ENCODE measurements at places on chromosomes 1 and 21.

DNA sequence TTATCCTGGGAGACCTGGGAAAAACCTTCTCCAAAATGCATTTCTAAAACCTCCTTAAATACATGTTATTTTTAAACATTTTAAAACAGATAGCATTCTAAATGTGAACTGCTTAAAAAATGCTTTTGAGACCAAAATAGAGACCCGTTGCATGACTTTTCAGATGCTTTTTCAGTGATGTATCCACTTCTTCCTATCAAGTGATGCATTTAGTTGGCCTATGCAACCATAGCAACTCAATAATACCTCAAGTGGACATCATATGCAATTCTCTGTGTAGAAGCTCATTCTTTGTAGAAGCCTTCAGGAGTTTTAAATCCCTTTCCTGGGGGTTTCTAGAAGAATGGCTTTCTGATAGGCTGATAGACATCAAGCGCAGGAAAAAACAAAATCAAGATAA is 94.5 kb upstream of the RAVER2 start:
- DNase-seq: no peak

- no peak for DNase-seq
These were observed 40.7 kb downstream of the ARHGEF10L start for GRCh38 chr1:17579951-17580939.

DNA sequence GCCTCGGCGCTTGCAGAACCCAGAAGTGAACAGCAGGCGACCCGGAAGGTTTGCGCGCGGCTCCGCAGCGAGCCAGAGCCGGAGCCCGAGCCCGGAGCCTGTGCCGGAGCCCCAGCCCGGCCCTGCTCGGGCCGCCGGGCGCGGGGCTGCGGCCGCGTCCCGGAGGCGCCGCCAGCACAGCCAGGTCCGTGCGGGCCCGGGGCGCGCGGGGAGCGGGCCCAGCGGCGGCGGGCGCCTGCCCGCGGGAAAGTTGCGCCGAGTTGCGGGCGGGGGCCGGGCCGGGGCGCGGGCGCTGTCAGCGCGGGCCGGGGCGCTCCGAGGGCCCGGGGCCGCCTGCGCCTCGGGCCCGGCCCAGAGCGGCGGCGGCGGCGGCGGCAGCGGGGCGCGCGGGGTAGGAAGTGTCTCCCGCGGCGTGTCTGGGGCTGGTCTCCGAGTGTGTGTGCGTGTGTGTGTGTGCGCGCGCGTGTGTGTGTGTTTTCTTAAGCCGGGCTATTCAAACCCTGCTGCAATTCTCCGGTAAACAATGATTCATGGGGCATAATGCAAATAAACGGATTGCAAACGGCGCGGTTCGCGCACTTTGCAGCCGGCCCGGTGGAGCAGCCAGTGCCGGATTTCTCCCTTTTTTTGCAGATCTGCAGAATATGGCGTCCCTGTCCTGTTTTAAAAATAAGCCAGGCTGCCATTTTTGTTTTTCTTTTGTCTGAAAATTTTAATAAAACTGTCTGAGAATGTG is at the start of gene ZNF362:
TSS of gene ZNF362 (plus strand) at position 22 of the 736 bp plus-strand sequence. CDS start 14,083 bp downstream, outside the sequence.
- peak; percentile 69 for DNase-seq

DNA sequence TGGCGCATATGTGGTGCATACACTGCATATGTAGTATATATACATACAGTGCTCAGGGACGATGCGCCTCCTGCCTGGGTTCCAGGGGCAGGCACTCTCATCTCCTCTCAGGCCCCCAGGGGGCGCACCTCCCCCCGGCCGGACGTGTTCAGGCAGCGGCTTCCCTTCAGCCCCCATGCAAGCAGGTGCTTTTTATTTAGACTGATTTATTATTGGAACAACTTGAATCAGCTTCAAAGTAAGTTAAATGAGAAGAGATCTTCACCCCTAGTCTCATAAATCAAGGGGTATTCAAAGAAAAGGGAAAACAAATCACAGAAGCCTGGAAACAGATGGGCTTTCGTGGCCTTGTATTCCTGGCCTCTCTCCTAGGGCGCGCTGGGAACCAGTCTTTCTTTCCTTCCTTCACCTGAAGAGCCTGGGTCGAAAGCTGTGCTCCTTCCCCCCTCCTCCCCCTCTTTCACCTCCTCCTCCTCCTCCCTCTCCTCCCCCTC is 64.6 kb downstream of the UBIAD1 start:
- peak; percentile 68 for DNase-seq

- DNase-seq: no peak
These were observed 1054.6 kb downstream of the PLA2G4A start for GRCh38 chr1:187883356-187883755.

GRCh38 chr1:119052267-119052666 is 64.1 kb upstream of the TBX15 start:
- no peak for DNase-seq

GRCh38 chr21:38486221-38486620 is 12.1 kb downstream of the ERG start:
- DNase-seq: no peak

GRCh38 chr1:23152966-23153684 is 15.5 kb downstream of the LUZP1 start:
- DNase-seq: no peak

GRCh38 chr21:43312011-43312410 is 114.9 kb downstream of the SIK1 start:
- no peak for DNase-seq

- DNase-seq: no peak
These were observed 52.0 kb upstream of the SMYD2 start for GRCh38 chr1:214228976-214229375.

GRCh38 chr1:153735090-153735420 is 7.2 kb downstream of the INTS3 start:
- DNase-seq: no peak

DNA sequence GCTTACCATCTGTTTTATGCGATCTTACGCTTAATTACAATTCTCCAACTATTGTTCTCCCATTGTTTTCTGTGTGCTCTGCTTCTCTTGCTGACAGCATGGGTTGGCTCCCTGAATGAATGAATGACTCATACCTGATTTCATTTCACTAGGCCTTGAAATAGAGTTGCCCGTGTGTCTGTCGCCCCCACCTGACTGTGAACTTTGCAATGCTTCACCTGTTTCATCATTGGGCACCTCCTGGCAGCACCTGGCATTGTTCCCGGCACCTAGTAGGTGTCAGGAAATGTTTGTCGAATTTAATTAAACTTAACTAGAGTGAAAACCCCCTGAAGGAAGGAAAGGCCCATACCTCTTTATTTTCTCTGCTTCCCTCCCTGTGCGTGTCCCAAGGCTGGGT is 120.5 kb upstream of the KLHDC7A start:
- no peak for DNase-seq

GRCh38 chr1:67627906-67628305 is 57.1 kb upstream of the GADD45A start:
- DNase-seq: no peak

DNA sequence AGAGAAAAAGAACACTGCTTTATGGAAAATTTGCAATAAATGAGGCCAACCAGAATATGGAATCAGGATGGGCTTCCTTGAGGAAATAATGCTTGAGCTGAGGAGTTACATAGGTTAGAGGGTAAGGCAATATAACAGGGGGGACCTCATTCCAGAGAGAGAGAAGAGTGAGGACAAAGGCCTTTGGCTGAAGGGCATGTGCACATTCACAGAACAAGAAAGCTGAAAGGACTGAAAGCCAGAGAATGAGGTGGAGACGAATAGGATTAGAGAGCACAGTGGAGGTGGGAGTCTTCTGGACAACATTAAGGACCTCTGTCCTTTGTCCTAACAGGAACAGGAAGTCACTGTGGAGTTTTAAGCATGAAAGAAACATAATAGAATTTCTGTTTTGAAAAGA is 60.7 kb upstream of the MROH9 start:
- no peak for DNase-seq

DNA sequence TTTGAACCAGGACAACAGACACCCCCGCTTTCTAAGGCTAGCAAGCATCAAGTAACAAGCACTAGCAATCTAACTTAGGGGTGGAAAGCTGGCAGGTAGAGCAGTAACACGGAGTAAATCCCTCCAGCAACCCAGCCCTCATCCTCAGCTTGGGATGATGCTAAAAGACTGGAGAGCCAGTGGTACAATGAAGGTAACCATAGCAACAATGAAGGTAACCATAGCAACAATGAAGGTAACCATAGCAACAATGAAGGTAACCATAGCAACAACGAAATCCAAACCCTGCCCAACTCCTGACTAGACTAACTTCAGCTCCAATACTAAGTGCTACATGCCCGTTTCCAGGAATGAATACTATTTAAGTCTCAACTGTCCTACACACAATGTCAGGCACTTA is 22.2 kb upstream of the EIF4G3 start:
- DNase-seq: no peak

GRCh38 chr1:36207339-36207738 is 16.9 kb upstream of the THRAP3 start:
- DNase-seq: no peak

DNA sequence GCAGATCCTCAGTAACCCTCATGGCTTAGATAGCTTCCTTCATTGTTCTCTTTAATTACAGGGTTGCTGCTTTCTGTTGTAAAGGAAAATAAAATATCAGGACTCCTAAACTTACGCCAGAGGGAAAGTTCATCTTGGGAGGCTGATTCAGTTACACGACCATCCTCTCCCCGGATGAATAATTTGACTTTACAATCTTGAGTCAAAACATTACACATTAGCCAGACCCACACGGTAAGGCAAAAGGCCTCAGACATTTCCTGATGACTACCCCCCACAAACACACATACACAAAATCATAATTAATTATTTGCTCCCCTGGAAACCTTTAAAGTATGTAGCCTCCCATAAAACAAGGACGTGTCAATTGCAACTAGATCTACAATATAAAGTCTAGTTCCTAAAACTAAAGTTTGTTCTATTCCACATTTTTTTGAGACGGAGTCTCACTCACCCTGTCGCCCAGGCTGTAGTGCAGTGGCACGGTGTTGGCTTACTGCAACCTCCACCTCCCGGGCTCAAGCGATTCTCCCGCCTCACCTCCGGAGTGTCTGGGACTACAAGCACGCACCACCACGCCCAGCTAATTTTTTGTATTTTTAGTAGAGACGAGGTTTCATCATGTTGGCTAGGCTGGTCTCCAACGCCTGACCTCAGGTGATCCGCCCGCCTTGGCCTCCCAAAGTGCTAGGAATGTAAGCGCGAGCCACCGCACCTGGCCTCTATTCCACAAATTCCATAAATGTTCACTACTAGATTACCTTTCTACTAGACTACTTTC is 830 bp upstream of the PRDX1 start:
- DNase-seq: no peak

DNA sequence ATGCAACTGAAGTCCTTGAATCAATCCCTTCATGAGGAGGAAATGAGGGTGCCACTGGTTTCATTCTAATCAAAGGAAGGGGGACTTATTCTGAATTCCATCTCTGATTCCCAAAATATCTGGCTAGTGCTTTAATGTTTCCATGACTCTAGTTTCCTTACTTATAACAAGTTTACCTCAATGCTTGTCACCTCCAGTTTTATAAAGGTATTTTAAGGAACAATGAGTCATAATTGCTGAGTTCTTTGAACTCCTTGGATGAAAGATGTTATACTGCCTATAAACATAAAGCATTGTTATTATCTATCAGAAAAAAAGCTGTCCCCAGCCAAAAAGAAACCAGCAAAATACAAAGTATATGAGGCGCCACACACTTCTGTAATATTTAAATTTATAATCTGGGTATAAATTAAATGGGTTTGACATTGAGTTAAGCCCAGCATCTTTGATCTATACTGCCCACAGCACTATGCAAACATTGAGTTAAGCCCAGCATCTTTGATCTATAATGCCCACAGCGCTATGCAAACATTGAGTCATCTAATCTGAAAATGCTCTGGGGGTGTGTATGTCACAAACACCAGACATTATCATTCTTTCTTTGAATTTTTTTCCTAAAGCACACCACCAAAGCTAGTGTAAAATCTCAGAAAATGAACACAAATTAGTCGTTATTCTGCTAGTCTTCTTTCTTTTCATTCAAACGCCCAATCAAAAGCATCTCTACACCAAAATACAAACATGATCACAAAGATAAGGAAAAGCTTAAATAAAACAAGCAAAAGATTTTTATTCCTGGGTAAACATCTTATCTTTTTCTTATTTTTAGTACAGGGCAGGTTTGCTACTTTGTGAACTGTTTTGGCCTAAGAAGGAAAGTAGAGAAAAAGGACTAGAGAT is 11.5 kb upstream of the CXADR start:
- DNase-seq: no peak

DNA sequence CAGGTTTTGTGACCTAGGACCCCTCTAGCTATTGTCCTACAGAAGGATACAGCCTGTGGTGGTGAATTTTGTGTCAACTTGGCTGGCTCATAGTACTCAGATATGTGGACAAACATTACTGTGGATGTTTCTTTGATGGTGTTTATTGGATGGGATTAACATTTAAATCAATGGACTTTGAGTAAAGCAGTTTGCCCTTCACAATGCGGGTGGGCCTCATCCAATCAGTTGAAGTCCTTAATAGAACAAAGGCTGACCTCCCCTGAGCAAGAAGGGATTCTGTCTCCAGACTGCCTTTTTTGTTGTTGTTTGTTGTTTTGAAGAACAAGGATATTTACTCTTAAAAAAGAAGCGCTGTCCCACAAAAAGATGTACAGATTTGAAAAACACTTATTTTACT is 210.0 kb upstream of the GREM2 start:
- DNase-seq: no peak

- DNase-seq: no peak
These were observed 79.6 kb downstream of the CASZ1 start for GRCh38 chr1:10716840-10717239.

Measured in activated T-cell treated with anti-CD3 and anti-CD28 coated beads for 48 hours (primary cell).